Forelimb muscle (tissue), 1 donor: ENCODE measurements at places on chromosomes 16 and 17. TPM values are rescaled to one million over a fixed set of nuclear protein-coding genes. Genes with fewer than 3 reads are reported as not detected.
A peak's percentile ranks its signal among the peaks of the same experiment; 100 is the strongest.

PRDM7 gene
- polyA plus RNA-seq: not detected

YBX2 gene
- polyA plus RNA-seq: 2.4 TPM

CDH3 gene
- polyA plus RNA-seq: 0.57 TPM

NPB gene
- polyA plus RNA-seq: 0.42 TPM

DOC2A gene
- 0.61 TPM for polyA plus RNA-seq

TVP23A gene
- polyA plus RNA-seq: 2.3 TPM

FBXW10B gene
- polyA plus RNA-seq: 1.7 TPM

DNA sequence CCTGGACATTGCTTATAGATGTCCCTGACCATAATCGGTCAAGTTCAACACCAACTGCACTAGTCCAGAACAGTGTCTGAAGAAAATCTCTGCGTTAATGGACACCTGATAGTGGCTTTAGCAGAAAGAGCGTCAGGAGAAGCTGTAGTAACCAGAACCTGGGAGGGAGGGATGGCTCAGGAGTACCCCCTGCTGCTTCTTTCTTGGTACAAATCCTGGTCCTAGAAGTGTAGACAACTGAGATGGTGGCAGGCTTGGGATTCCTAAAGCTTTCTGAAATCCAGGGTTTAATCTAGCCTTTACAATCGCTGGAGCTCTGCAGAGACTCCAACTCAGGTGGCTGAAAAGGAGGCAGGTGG lies 5.4 kb downstream of the MAP3K14 start:
- DNase-seq: no peak

DNA sequence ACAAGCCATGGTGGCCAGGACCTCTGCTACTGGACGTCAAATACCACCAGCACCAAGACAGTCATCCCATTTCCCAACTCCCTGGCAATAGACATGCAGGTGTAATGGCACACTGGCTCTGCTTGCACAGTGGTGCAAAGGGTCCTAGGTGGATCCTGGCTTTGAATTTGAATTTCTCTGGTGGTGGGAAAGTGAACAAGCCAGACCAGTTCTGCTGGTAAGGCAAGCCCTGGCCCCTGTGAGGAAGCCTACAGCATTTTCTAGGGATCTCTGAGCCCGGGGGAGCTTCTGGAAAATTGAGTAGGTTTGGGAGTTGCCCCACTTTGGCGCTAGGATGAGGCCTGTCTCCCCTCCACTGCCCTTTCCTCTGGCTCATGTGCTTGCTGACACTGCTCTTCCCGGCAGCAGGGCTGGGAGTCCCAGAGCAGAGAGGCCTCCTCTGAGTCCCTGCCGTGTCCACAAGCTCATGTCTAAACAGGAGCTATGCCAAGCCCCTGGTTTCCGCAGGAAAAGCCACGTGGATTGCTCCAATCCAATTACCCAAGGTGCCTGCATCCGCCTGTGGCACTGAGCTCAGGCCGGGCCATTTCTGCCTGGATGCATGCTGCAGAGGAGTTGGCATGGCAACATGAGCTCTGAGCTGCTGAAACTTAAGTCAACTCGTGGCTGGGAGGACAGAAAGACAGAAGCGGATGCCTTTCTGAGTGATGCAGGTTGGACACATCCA lies 67.0 kb downstream of the PRMT7 start:
- no peak for DNase-seq

GRCh38 chr17:14282726-14283125 lies 18.2 kb upstream of the HS3ST3B1 start:
- no peak for DNase-seq

DNA sequence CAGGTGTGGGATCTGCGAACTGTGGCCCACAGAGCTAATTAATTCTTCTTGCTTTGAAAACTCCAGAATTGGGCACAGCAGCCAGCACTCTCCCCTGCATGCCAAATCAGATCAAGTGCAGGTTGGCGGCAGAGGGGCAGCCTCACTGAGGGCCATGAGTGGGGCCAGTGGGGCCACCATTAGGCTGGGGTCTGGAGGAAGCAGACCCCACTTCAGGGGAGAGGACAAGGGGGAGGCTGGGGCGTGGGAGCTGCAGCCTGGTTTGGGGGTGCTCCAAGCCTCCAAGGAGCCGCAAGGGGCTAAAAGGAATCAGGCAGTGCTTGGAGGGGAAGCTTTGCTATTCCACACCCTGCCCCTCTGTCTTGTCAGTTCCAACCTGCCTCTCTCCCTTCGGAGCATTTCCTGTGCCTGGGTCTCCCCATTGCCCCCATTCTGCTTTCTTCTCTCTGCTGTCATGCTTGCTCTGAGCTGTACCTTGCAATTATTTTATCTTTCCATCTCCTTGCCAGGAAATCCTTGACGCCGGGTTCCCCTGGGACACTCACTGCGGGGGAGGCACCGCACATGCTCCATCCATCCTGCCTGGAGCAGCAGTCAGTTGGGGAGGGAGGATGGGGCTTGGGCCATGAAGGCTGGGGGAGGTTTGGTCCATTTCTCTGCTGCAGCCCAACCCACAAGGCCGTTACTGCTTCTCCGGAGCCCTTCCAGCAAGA lies 3.3 kb upstream of the ABCC3 start:
- DNase-seq: no peak

DNA sequence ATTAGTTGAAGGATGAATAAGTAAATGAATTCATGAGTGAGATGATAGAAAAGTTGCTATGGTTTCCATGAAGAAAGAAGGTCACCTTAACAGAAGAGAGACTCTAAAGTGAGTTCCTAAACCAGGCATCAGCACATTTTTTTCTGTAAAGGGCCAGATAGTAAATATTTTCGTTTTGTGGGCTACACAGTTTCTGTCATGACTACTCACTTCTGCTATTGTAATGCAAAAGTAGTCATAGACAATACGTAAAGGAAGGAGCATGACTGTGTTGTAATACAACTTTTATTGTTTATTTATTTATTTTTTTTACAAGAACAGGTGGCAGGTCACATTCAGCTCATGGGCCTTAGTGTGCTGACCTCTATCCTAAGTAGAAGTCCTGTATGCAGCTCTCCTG lies 426.1 kb upstream of the DYNLRB2 start:
- DNase-seq: no peak

GRCh38 chr17:64356304-64356686 lies 34.4 kb downstream of the PECAM1 start:
- DNase-seq: no peak

GRCh38 chr16:30473231-30474073 lies 910 bp downstream of the ITGAL start:
- no peak for DNase-seq

DNA sequence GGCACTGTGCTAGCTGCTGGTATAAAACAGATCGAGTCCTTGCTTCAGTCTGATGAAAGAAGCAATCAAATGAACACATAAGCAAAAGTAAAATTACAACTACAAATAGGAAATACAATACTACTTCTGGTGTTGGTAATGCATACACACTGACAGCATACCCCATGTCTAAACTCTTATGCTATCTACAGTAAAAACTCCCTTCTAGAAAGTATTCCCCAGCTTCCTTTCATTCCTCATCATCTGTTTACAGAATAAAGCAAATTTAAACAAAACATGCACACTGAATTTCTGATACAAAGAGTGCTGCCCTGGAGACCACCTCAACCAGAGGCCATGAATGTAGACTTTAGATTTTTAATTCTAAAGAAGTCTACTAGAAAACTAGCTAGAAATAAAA lies 109.6 kb downstream of the SSH2 start:
- DNase-seq: no peak

DNA sequence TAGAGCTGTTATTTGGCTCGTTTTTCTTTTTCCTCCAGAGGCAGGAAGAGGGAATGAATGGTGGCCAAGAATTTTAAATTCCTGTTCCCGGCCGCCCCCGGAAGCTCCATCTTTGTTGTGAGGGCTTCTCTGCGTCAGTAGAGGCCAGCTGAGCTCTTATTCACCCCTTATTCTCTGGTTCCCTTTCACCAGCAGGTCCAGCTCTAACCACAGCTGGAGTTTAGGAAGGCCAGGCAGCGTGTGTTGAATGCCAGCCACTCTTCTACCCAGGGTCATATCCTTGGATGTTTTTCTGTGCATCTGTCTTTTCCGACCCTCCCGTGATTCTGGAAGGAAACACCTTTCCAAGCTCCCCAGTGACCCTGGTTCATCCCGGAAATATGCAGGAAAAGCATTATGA lies 570.5 kb downstream of the WWOX start:
- no peak for DNase-seq

GRCh38 chr16:50736448-50736847 lies 5.4 kb upstream of the CYLD start:
- DNase-seq: no peak

DNA sequence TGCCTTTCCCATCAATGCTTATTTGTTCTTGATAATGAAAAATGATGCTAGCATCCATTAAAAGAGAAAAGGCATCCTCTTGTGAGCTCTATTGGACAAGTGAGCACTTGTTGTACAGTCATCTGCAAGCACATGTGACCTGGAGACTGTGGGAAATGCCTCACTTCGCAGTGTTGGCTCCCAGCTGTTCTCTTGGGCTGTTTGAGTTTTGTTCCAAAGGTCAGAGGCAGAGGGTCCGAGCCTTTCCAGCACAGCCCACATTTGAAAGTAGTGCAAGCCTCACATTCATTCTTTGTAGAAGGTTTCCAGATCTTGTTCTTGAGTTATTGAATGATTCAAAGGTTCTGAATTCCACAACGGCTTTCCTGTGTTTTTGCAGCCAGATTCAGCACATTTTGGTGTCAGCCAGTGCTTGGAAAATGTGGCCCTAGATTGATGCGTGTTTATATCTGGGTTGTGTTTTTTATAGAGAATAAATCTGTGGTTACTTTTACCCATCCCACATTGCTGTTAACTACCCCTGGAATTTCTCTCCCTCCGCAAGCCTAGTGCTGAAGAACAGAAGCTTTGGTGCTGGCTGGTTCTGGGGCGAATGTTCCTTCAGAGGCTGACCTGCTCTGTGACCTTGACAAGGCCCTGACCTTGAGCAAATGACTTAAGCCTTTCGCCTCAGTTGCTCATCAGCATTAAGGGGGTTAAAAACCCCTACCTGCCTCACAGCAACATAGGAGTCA lies 49.8 kb downstream of the CDH1 start:
- DNase-seq: peak; percentile 56

DNA sequence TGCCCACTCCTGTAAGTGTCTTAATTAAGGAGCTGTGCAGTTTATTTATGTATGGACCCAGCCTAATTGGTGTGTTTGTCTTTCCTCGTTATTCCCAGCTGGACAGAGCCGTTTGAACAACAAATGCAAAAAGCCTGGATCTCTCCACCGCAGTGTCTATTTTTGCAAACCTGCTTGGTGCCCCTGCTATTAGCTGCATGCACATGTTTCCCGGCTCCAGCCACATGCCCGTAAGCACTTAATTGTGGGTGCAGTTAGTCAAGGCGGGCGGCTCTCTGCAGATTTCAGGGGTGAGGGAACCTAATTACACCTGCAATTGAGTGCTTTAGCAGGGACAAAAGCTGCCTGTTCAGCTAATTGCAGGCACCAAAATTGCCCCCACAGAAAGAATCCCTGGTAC lies 74.0 kb upstream of the GSE1 start:
- no peak for DNase-seq

GRCh38 chr17:39738568-39738901 lies 797 bp downstream of the GRB7 start:
- DNase-seq: no peak

DNA sequence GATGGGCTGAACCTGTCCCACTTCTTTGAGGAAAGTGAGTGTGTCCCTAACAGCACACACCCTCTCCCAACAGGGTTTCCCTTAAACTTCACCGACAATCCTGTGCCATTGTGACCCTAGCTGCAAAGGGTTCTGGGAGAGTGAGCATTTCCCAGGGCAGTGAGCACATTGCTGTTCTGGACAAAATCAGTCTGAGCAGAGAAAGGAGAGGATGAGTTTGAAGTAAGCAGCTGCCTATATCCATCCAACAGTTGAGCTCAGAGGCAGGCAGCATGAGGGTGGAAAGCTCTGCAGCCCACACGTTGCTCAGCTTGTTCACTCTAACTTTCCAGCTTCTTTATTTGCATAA lies 296.5 kb upstream of the MAF start:
- no peak for DNase-seq

DNA sequence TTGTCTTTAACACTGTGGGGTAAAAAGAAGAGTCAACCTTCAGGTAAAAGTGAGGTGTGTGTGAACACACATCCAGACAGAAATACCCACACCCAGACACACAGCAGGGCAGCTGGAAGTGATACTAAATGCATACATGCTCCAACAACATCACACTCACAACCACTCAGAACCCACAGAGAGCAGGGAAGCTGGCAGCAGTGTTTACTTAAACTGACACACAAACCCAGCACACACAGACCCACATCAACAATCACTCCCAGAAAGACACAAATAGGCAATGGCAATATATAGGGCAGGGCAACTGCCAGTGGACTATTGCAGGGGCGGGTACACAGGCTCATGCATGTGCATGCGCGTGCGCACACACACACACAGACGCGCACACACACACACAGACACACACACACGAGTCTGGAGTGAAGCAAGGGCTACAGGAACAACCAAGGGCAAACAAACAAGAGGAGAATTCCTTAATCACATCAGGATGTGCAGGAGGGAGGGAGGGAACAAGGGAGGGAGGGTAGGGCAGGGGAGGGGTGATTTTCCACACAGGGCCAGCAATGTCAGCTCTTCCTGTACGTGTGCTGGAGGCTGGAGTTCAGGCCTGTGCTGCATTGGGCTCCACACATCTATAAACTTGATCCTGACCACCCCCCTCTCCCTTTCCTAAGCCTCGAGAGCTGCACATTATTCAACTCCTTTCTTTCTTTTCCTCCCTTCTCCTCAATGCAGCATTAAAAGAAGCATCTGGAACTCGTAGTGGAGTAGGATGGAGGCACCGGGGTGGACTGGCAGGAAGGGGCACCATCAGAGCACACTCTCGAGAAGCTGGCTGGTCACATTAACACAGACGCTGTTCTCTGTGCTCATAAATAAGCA lies 30.1 kb downstream of the HIC1 start:
- DNase-seq: no peak

GRCh38 chr16:89536886-89537548 lies 23.5 kb upstream of the RPL13 start:
- no peak for DNase-seq

DNA sequence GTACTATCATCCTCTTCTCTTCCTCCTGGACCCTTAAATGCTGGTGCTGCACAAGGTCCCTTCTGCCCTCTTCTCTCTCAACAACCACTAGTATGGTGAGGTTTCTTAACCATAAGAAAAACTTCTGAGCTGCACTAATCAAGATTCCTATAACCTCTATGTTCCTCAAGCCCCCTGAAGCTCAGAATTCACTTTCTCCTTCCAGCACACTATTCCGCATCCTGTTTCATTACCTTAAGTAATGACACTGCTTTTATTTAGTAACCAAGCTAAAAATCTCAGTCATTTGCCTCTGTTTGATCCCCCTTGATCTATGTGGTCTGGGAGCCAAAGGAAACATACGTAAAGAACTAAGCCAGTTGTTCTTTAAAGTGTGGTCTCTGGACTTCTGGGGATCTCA lies 20.1 kb downstream of the KANSL1 start:
- DNase-seq: no peak

DNA sequence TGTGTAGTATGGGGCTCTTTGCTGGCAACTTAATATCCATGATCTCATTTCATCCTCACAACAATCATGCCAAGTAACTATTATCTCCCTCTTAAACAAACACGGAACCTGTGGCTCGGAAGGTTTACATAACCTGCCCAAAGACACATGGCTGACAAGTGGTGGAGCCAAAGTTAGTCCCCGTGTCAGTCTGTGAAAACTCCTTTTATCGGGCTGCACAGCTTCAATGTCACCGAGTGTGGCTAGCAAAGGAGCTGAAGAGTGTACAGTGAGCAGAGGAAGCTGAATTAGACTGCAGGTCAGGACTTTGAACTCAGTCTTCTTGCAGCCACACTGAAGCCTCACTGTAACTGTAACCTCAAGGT lies 80.3 kb downstream of the PARN start:
- no peak for DNase-seq
